Esophagus muscularis mucosa (tissue), 4 donors: ENCODE measurements at places on chromosomes 16 and 17. TPM values are rescaled to one million over a fixed set of nuclear protein-coding genes. Genes with fewer than 3 reads are reported as not detected.

DNA sequence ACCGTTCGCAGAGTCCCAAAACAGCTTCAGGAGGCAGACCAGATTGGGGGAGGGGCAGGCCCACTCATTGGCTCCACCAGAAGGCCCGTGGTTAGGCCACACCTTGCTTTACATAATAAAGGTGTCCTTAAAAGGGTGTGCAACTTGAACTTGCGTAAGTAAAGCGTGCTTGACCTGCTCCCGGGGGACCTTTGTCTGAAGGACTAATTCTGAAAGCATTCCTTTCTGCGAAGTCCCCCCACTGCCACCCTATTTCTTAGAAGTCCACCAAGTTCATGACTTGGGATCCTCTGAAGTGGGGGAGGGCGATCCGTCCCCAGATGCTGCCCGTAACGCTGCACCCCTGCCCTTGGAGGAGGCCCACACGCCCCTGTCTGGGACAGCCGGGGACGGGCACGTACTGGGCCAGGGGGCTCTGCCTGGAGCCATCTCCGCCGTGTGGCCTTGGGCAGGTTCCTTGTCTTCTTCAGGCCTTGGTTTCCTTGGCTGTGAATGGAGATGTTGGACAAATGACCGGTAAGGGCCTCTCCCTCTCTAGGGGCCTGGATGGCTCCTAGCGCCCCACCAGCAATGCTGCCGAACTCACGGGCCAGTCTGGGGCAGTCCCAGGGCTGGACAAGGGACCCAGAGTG is 823 bp upstream of the ZNF469 start:
- no peak for DNase-seq
- no peak overlapping the region for H3K27ac ChIP-seq
- no peaks in the 10 kb centered on the region for H3K27me3 ChIP-seq
- no peaks in the 10 kb centered on the region for H3K36me3 ChIP-seq

DNA sequence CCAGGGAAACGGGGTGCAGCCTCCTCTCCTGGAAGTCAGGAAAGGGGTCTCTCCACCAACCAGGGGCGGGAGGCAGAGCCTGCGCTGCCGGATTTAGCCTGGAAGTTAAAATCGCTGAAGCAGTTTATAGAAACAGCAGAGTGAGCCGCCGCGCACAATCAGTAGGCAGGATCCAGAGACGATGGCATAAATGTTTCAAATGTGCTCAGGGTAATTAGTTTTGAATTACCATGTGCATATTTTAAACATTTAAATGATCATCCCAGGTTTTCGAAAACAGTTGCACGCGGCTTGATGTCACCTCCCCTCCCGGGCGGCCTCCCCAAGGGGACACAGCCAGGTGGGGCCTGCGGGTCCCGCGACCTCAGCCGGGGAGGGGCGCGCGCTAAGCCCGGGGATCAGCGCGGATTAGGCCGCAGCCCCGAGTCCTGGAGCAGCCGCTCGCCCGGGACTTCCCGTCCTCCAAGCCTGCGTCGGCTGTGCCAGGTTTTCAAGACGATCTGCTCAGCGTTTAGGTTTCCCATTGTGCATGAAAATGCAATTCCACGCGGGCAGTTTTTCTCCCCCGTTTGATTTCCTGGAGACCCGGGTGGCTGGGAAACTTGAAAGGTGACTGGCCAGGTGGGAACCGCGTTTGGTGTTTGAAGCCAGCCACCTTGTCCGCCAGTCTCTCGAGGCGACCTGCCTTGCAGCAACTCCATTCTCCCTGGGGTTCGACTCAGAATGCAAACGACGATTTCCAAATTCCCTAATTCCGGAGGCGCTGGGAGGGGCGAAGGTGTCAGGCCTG is 78.3 kb downstream of the RPA1 start:
- H3K4me1 ChIP-seq = peaks cover 15% of the 10 kb centered on the region
- H3K27me3 ChIP-seq = peaks cover 31% of the 10 kb centered on the region
- H3K27ac ChIP-seq = no peak overlapping the region
- no peaks in the 10 kb centered on the region for H3K36me3 ChIP-seq
- no peak for DNase-seq

- no peak overlapping the region for H3K27ac ChIP-seq
- no peak for DNase-seq
- no peaks in the 10 kb centered on the region for H3K27me3 ChIP-seq
Observed at GRCh38 chr16:57889960-57890751, 80.8 kb downstream of the CNGB1 start.

DNA sequence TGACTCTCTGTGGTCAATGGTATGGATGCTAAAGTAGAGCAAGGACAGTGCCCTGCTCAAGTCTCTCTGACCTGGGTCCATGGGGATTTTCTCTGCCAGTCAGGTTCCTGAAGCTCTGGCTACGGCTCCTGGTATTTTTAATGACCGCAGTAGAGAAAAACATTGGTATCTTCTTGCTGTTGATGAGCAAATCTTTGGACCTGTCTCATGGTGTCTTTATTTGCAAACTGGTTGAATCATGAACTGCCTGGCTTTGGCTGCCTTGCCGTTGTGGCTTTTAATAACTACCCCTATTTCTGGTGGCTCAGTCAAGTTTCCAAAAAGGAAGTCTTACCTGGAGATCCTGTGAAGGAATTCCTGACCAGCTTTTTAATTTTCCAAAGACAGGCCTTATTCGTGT is 8.7 kb downstream of the FAM234A start:
- DNase-seq = no peak
- peaks cover 11% of the 10 kb centered on the region for H3K4me1 ChIP-seq
- peaks cover 11% of the 10 kb centered on the region for H3K36me3 ChIP-seq
- no peak overlapping the region for H3K27ac ChIP-seq
- no peaks in the 10 kb centered on the region for H3K27me3 ChIP-seq

DNA sequence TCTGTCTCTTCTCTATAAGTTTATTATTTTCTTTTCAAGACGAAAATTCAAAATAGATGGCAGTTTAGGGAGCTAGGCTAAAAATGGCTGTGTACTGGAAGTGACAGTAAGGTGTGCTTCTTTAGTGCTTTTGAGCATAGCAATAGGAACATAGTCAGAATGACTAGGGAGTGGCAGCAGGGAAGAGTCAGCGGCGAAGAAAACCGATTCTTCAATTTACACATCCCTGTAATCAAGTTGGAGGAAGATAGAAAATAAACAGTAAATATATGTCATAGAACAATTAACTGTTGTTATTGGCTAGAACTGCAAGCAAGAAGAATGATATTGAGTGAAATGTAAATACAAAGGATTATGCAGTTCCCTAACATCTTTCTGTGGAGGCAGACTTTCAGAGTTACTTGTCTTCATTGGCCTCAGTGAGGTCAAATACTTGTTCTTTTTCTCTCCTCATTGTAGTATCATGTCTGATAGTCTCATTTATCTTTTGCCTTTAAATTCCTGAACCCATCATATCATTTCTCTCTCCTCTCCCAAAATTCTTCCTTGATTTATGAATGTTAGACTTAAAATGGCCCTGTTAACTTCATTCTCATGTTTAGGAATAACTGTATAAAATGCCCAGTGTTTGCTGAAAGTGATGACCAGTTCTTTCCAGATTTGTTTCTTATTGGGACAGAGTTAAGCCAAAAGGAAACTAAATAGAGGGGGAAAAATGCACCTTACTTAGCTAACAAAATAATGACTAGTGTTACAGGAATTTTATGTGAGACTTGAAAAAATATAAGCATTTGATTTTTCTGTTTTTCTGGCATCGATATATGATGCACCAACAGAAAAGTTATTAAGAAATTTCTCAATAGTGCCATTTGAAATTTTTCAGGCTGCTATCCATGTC is 211.4 kb downstream of the BCAS3 start:
- no peak for DNase-seq
- no peaks in the 10 kb centered on the region for H3K27me3 ChIP-seq
- no peak overlapping the region for H3K27ac ChIP-seq
- no peaks in the 10 kb centered on the region for H3K4me1 ChIP-seq

DNA sequence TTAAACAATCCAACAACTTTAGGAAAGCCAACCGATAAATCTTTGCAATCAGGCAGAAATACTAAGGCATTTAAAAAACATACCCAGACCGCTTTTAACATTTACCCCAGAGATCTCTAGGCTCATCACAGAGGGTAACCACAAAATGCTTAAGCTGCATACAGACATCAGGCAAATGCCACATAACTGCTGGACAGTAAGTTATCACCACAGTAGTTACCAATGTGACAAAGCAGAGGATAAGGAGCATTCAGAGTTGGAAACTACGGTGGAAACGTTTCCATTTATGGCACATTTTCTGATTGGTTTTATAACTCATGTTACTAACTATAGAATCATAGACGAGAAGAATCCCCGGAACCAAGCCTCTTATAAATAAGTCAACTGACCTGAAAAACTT is 77.5 kb downstream of the KANSL1 start:
- DNase-seq = no peak
- H3K4me1 ChIP-seq = peaks cover 47% of the 10 kb centered on the region
- peak overlapping the region; percentile 10 for H3K4me3 ChIP-seq
- H3K36me3 ChIP-seq = no peaks in the 10 kb centered on the region
- H3K27ac ChIP-seq = peak overlapping the region; percentile 73
- no peaks in the 10 kb centered on the region for H3K27me3 ChIP-seq

DNA sequence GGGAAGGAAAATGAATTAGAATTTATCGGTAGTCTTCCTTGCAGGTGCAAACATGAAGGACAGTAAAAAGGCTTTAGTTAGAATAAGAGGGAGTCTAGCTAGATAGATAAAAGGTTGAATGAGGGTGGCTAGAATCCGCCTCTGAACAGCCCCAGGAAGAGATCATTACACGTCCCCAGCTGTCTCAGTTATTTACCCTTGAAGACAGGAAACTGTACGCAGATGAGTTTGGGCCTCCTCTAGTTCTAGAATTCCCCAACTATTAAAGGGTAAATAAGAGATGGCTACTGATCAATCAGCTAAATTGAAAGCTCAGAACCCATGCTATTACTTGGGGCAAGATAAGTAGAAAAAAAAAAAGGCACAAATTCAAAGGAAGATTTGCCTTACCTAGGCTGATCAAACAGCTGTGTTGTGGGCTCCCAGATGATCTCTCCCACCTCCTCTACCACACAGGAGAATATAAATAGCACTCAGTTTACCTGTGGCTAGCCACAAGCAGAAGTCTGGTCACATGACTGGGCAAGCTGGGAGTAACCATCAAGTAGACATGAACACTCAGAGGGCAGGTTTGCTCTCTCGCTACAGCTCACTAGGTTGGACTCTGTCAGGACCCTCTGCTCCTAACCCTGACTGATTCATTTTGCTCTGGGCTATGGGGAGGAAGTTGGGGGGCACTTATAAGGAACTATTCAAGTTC is 17.0 kb downstream of the FAM117A start:
- peaks cover 45% of the 10 kb centered on the region for H3K4me1 ChIP-seq
- H3K4me3 ChIP-seq = no peak overlapping the region
- H3K36me3 ChIP-seq = no peaks in the 10 kb centered on the region

Gene JUP
- 24.5 TPM for total RNA-seq

Gene NSRP1
- 30.3 TPM for total RNA-seq

Gene KRT12
- total RNA-seq = not detected

Gene NARF
- total RNA-seq = 30.3 TPM

Gene SNX20
- total RNA-seq = 5.0 TPM
